ENCODE measurements at places on chromosomes 7 and 10. TPM values are rescaled to one million over a fixed set of nuclear protein-coding genes. Genes with fewer than 3 reads are reported as not detected.

DNA sequence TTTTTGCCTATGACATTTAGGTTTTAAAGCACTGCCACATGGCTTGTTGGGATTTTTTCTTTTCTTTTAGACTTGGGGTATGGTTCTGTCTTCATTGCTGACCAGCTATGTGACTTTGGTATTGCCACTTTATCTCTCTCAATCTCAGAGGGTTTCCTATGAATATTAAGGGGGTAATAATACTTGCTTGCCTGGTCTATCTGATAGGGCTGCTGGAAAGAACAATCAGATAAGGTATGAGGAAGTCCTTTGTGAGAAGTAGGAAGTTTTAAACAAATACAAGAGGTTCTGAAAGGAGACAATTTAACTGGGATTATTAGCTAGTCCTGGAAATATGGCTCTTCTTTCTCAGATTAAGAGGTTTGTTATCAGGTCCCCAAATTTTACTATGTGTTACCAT, 80.8 kb downstream of the ZNF92 start:
- no peak for DNase-seq

DNA sequence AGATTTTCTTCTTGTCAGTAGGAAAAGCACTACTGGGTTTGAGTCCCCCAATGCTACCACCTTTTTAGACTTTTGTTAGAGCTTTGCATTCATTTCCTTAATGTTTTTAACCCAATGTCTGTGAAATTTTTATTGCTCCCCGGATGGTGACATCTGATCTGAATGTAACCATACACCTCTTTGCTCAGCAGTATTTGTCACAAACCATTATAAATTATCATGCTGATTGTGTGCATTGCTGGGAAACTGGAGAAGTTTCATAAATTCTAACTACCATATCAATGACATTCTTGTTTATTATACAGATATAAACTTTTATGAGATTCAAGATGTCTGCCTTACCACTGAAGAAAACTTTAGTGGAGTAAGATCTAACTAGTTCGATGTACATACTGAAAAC, 8.5 kb downstream of the NRP1 start:
- DNase-seq = no peak

GRCh38 chr7:22577470-22578001, 77.5 kb upstream of the STEAP1B start:
- no peak for DNase-seq

DNA sequence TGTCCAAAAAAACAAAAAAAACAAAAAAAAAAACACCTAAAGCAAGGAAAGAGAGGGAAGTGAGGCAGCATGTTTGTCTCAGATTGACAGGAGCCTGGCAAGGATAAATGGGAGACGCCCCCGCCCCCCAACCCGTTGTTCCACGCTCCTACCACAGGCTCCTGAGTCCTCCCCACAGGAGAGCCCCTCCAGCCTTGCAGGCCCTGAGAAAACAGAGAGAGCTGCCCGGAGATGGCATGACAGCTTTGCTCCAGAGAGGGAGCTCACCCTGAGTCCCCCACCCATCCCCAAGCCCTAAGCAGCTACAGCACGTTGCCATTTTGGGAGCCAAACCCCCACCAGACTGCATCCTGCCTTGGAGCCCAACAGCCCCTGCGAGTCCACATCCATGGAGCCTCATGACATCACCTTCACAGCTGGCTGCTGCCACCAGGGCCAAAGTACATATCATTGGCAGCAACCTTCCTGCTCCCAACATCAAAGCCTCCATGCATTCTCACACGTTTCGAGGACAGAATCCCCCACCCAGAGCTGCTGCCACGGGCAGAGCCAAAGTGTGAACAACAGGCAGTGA, 1283.3 kb downstream of the TYW1 start:
- DNase-seq = no peak

- no peak for DNase-seq
These were observed 36.9 kb downstream of the PRPS1L1 start for GRCh38 chr7:17990761-17991160.

DNA sequence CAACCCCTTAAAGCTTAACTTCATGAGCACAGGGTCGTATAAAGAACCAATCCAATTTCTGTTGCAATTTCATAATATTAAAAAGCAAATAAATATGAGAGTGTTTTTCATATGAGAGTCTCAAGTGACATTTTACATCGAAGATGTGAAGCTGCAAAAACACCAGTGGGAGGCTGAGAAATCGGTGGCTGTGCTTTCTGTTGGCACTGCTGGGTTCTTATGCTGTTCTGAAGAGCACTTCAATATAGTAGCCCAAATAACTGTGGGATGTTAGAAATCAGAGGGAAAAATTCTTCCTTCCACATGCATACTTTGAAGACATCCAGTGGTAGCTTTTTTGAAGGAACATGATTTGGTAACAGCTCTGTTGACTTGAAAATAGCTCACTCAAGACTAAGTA, 245.8 kb downstream of the ARHGAP21 start:
- no peak for DNase-seq

GRCh38 chr7:66500087-66500486, 128.6 kb upstream of the KCTD7 start:
- DNase-seq = no peak

GRCh38 chr10:21487416-21488180, 37.9 kb downstream of the SKIDA1 start:
- no peak for DNase-seq

DNA sequence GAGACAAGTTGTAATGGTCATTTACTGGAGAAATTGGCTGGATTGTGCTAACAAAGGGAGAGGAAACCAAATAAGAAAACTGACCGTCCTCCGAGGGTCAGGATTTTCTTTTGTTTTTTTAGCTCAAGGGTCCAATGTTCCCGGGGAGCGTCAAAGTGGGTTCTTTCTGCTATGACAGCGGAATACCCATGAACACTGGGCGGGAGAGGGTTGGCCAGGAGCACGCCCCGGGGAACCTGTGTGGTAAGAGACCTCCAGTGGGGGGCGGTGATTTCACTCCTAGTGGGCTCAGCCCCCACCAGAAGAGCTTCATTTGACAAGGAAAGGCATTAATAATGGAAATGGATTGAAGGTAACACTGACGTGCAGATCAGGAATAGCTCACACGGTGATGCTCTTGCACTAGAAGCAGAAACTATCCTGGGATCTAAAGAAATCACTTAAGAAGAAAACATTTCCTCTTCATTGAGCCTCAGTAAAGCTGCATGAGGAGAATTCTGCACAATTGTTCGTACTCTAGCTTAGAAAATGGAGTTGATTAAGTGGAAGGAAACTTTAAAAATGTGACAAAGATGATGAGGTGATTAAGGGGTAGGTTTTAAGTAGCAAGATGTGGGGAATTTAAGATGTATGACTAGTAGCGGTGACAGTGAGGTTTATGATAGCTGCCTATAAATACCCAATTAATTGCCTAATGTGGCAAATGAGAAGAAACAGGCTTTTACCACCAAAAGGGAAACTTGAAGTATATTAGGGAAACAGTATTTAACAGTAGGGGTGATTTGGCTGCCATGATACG, 627.2 kb downstream of the SUGCT start:
- peak; percentile 20 for DNase-seq

GRCh38 chr7:87833130-87833529, 43.0 kb downstream of the SLC25A40 start:
- no peak for DNase-seq

DNA sequence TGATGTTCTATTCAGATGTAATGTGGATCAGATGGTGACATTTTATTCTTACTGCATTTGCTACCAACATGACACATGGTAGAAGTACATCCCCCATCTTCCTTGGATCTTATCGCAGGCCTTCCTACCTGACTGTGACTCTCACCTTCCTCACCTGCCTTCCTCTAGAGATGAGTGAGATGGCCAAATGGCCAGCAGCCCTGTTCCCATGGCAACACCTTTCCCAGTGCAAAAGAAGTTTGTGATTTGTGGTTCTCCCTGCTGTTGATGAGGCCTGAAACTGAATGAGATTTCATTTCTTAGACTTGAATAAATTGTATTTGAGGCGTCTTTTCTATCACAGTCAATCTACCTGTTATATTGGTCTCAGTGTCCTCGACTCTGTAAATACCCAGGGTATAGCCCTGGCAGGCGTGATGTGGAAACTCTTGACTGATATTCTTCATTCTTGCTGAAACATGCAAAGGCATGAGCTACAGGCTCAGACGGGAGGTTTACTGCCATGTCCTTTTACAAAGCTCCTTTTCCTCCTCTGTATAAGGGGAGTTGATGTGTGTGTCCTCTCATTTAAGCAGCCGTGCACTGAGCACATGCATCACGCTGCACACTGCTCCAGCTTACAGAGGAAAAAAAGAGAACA, 440.7 kb upstream of the AKR1E2 start:
- DNase-seq = no peak

DNA sequence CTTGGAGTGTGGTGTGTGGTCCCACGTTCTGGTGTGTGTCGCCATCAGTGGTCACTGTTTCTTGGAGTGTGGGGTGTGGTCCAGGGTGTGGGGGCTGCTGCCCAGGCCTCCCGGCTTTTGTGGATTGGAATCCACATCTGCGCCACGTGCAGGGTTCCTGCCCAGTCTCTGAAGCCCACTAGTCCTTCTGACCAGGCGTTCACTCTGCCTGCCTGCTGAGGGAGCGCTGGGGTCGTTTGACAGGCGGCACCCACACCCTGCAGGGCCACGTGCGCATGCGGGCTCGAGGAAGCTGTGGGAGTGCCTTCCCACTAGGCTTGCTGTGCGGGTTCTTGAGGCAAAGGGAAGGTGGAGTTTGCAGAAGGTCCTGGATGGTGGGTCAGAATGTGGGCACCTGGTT, 51.4 kb downstream of the INPP5A start:
- DNase-seq = no peak

- DNase-seq = no peak
These were observed 96.3 kb upstream of the CAV2 start for GRCh38 chr7:116403265-116403664.

GRCh38 chr7:39746103-39746819, 122.9 kb downstream of the RALA start:
- DNase-seq = peak; percentile 85

DNA sequence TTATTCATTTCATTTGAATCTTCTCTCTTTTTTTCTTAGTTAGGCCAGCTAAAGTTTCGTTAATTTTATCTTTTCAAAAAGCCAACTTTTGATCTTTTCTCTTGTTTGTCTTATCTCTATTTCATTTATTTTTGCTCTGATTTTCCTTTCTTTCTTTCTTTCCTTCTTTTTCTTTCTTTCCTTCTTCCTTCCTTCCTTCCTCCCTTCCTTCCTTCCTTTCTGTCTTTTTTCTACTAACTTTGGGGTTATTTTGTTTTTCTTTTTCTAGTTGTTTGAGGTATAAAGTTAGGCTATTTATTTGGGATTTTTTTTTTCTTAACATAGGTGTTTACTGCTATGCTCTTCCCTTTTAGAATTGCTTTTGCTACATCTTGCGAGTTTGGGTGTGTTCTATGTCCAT, 13.2 kb upstream of the ASB15 start:
- no peak for DNase-seq

DNA sequence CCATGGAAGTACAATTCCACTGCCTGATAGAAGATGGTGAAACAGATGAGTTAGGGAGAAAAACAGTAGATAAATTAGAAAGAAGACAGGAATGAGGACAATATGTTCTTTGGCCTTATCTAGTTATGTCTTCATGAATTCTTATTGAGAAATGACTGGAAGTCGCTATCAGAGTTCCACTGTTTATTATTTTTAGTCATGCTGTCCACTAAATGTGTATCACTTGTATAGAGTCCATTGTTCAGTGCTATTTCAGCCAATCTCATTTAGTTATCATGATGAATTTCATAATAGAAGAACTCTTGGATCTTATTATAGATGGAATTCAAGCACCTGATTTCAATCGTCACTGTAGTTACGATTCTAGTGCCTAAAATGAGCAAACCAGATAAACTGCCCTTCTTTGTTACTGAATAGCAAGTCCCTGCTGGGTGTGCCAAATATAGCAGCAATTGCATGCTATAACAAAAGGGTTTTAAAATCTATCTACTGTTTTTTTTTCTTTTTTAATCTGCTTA, 177.7 kb upstream of the COL1A2 start:
- DNase-seq = no peak

- no peak for DNase-seq
These were observed 113.6 kb downstream of the GRK5 start for GRCh38 chr10:119320981-119321380.

- no peak for DNase-seq
These were observed 15.2 kb downstream of the SAMD9L start for GRCh38 chr7:93133005-93133404.

GRCh38 chr7:69796416-69796815, 198.1 kb downstream of the AUTS2 start:
- DNase-seq = no peak

BCAP29 gene
- 19.0 TPM for total RNA-seq

HMX3 gene
- not detected for total RNA-seq

ADIRF gene
- 1.0 TPM for total RNA-seq

MRPS24 gene
- total RNA-seq = 135 TPM

DNAJC12 gene
- 1.5 TPM for total RNA-seq

PAPSS2 gene
- total RNA-seq = 22.1 TPM

LDB3 gene
- 0.96 TPM for total RNA-seq

EGR2 gene
- total RNA-seq = 1.6 TPM

PTN gene
- total RNA-seq = 13.7 TPM

RRP12 gene
- 56.6 TPM for total RNA-seq

All from WTC11 (cell line).